ENCODE measurements at places on chromosomes 2 and 18.

DNA sequence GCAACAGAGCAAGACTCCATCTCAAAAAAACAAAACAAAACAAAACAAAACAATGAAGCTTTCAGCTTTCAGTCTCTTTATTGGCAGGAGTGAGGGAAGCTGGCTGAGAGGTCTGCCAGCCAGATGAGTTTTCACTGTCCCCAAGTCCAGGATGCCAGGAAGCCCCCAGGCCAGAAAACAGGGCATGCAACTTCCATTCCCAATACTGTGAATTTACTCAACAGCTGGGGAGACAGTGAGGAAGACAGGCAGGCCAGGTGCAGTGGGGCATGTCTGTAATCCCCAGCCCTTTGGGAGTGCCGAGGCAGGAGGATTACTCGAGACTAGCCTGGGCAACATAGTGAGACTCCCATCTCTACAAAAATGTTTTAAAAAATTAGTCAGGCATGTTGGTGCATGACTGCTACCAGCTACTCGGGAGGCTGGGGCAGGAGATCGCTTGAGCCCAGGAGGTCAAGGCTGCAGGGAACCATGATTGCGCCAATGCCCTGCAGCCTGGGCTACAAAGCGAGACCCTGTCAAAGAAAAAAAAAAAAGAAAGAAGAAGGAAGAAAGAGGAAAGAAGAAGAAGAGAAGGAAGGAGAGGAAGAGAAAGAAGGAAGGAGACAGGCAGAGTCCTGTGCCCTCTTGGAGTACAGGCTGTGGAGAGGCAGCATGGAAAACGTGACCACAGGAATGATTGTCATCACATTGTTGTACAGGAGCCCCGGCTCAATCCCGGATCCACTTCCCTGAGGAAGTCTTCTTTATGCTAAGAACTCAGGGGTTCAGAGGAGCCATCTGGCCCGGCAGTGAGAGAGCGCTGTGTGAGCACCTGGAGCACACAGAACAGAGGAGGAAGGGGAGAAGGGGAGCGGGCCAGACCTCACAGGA is 29.2 kb upstream of the POMC start:
- no peak for DNase-seq

- no peak for DNase-seq
These were observed 22.3 kb upstream of the B3GNT7 start for GRCh38 chr2:231373184-231373583.

DNA sequence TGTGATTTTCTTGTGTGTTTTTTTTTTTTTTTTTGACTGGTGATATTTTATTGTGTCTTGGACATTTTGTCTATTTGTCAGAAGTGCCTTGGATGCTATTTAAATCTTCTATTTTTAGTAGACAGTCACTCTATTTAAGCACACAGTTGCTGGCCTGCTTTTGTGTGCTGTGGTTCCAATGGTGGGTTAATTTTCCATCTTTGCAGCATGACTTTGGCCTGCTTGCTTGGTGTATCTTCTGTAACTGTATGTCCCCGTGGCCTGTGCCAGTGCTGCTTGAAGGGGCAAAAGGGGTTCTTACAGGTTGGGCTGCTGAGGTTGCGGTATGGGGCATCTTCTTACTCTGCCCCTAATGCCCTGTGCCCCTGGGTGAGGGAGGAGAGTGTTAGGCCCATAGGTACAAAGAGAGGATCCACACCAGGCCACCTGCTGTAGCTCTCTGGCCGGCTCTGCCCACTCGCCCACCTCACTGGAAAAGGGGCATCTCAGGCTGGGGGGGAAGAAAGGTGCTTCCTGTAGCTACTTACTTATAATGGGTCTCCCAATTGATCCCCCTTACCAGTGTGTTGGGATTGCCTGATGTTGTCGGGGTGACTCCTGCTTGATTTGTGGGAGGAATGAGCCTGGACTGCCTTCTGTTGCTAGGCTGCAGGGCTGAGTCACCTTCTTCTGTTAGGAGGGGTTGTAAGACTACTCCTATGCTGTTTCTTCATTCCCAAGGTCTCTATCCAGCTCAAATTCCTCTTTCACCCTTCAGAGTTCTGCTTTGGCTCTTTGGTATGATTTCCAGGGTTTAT is 490.0 kb upstream of the HS6ST1 start:
- DNase-seq: no peak

DNA sequence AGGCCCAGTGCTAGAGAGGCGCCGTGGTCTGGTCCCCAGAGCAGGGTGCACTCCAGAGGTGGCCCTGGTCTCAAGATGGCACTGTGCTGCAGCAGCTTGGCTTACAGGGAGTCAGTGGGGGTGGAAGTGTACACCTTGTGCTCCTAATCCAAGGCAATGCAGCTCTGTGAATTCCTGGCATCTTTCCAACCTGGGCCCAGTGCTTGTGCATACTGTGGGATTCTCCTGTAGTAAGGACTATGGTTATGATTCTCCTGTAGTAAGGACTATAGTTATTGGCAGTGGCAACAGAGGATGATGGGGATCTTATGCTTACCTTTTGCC is 616.7 kb upstream of the REG3G start:
- no peak for DNase-seq

DNA sequence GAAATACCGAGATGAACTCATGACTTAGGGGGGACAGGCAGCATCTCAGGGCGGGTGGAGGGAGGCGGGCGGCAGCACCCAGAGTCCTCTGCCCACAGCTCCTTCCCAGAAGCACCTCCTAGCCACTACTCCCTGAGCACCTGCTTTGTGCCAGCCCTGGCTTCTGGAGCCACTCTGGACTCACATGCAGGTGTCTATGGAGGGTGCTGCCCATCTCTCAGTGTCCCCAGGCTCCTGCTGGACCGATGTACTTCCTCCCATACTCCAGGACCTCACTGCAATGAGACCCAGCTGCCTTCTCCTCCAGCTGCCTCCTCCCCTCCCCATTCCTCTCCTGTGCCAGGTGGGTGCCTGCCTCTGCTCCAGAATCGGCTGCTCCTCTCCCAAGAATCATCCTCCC is 22.1 kb upstream of the OTOS start:
- DNase-seq: no peak

DNA sequence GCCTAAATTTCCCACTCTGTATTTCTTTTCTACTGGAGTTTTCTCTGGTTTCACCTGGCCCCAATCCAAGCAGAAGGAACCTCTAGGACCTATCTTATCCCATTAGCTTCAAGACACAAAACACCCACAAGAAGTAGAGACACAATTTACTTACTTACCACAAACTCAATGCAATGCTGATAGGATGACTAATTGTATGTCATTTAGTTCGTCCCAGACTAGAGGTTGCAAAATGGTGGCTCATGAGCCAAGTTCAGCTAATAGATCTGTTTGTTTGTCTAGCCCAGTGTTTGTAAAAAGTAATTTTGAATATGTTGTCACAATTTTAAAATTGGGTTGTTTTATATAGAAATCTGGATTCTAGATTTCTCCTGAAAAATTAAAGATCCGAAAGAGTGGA is 34.7 kb upstream of the ZSWIM2 start:
- DNase-seq: no peak

DNA sequence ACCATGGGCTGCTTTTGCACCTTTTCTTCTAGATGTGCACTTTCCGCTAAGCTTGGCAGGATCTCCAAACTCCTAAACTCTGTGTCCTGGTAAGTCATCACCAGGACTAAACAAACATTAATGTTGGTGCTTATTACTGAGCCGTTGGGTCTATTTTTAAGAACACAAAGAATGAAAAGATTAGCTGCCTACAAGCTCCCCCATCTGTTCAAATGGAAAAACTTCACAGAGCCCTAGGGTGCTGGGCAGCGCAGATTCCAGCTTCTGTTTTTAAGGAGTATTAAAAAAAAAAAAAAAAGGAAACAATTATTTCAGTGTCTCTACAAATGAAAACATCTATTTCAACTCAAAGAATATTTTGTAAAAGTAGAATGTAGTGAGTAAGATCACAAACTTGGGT is 97.8 kb upstream of the AQP4 start:
- DNase-seq: no peak

GRCh38 chr2:134174711-134175110 is 79.2 kb upstream of the MGAT5 start:
- no peak for DNase-seq

DNA sequence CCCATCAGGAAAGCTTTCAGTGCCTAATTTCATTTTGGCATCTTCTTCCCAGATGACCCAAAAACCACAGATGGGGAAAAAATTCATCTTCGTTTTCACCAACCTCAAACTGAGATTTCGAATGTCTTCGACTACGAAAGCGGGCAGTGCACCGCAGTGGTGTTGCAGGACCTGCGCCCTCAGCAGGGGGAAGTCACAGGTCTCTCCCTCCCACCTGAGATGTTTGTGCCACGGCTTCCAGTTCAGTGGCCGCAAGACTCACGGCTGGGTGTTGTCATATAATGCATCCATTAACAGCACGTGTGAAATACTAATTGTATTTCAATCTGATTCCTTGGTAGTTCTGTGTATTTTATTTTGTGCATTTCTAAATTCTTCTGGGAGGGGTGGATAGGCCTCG is 66.2 kb upstream of the SALL3 start:
- DNase-seq: no peak

DNA sequence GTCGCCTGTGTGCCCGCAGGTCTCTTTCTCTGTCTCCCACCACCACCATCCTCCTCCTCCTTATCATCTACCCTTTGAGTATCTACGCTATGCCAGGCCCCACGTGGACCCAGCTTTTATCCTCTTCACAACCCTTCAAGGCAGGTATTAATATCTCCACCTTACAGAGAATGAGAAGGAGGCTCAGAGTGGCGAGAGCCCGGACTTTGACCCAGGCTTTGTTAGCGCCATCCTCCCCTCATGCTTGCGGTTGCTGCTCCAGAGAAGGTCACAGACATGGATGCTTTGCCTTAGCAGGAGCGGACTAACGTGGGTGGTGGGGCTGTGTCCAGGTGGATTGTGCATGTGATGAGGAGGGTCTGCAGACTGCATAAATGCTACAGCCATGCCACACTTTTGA is 119.8 kb downstream of the CELF4 start:
- DNase-seq: no peak

DNA sequence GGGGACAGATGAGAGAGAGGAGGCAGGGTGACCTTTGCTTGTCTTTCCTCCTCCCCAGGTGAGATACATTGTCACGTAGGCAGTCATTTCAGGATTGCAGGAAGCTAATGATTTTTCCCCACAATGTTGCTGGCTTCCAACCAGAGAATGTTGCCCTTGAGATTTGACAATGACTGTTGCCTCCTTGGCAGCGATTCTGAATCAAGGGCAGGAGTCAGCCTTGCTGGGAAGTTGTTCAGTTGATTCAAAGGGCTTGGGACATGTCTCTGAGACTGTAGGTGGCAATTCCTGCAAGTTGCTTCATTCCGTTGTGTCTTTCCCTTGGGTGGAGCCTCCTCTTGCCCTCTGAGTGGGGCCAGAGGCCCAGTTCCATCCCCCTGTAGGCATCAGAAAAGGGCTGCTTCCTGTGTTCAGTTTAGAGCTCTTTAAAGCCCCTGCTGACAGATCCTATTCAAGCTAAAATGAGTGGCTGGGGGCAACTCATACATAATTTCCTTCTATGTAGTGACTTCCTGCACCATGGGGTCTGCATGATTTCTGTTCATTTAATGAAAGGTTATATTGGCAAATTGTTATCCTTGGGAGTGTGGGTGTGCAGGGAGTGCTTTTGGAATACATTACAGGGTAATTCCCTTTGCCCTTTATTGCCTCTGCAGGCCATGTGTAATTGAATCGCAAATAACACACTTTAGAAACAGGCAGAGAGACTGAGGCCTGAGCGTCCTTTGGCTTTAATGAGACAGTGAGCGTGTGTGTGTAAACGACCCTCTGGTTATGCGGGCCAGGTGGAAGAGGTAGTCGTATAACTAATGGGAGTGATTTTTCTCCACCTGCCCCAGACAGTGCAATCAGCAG is 52.4 kb downstream of the GPR39 start:
- no peak for DNase-seq
